Non-pigmented ciliary epithelial cell (primary cell): ENCODE measurements at places on chromosomes 4 and X.

GRCh38 chrX:6738518-6739470 is 203.9 kb upstream of the VCX3A start:
- no peak for DNase-seq

DNA sequence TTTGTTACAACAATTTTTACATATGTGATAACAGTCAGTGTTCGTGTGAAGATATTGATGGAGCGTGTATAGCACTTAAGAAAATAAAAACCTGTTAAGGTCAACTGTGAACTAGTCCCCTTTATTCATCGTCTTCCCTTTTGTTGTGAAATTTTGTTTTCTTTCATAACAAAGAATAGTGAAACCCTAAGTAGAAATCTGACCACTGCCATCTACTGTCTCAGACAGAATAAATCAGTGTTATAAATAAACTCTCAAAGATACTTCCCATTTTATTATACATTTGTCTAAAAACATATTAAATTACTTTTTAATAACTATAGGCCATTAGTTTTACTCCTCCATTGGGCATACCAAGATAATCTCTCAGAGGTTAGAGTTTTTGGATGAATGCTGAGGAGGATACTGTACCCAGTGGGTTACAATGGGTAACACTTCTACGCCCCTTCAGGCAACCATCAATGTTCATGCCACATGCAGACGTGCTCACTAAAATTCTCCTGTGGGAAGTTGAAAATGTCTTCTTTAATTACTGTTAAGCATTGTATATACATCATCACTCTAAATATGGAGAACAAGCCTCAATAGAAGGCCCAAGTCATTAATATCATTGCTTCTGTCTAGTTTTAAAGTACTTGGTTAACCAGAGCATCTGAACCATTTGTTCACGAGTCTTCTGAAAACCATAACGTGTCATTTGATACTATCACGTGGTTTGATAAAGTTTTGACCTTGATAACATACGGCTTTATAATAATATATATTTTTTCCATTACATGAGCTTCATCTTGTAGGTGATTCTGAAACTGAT is 171.2 kb downstream of the TMA16 start:
- no peak for DNase-seq

GRCh38 chr4:56655627-56656345 is 25.3 kb downstream of the HOPX start:
- no peak for DNase-seq

DNA sequence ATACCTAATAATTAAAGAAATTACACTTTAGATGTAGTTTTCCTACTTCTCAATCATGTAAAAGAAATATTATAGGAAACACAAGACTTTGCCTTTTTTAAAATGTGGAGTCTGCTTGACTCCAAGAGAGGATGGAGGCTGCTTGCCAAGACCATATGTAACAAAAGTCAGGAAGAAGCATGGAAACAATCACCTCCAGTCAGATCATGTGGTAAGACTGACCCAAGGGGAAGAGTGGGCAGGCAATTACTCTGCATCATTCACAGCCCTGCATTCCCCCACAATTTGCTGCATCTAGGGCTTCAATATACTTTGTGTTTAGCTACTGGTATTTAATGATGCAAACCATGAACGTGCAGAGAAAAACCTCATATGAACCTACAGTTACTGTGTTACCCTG is 78.0 kb upstream of the RXFP1 start:
- no peak for DNase-seq

- no peak for DNase-seq
These were observed 13.4 kb upstream of the FGD1 start for GRCh38 chrX:54509400-54509799.

GRCh38 chr4:47668810-47669408 is 169.0 kb downstream of the CORIN start:
- DNase-seq: no peak

DNA sequence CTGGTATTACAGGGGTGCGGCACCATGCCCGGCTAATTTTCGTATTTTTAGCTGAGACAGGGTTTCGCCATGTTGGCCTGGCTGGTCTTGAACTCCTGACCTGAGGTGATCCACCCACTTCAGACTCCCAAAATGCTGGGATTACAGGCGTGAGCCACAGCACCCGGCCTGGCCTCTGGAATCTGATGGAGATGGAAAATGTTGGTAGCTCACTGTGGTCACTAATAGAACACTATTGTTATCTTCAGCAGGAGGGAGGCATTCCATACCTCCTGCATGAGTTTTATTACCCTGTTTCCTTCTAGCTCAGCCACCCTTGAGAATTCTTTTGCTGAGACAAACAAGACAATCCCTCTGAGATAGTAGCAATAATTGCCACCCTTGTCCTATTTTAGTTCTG is 105.0 kb downstream of the SHROOM3 start:
- DNase-seq: no peak

GRCh38 chrX:71216485-71216884 is 6.5 kb upstream of the GJB1 start:
- no peak for DNase-seq

- DNase-seq: no peak
These were observed 346.6 kb downstream of the FBXO8 start for GRCh38 chr4:173936861-173937260.

DNA sequence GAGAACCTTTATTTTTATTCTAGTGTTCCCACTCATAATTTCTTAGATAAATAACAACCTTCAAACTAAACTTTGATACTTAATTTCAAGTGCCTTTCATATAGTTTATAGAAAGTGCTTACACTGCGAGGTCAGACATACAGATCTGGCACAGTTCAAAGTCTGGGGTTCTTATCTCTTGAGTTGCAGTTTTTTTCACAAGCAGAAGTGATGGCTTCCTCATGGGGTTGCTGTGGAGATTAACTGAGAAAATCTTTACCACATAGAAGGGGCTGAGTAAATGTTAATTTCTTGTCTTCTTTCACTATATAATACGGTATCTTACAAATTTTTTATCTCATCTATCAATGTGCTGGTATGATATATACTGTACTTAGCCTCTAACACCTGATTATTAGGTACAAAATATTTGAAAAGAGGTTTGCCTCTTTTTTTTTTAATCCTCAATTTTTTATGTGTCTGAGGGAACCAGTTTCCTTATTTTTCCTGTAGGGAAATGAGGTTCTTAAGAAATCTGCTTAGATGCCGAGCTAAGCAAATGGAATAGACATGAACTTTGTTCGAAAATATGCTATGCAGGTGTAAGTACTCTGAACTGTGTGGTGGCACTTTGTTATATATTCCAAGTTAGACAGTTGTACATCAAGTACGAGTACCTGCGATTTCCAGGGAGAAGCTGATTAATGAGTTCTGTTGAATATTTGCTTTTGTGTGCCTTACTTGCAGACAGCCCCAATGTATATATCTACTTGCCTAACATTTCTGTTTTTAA is 3.3 kb downstream of the ING2 start:
- no peak for DNase-seq

DNA sequence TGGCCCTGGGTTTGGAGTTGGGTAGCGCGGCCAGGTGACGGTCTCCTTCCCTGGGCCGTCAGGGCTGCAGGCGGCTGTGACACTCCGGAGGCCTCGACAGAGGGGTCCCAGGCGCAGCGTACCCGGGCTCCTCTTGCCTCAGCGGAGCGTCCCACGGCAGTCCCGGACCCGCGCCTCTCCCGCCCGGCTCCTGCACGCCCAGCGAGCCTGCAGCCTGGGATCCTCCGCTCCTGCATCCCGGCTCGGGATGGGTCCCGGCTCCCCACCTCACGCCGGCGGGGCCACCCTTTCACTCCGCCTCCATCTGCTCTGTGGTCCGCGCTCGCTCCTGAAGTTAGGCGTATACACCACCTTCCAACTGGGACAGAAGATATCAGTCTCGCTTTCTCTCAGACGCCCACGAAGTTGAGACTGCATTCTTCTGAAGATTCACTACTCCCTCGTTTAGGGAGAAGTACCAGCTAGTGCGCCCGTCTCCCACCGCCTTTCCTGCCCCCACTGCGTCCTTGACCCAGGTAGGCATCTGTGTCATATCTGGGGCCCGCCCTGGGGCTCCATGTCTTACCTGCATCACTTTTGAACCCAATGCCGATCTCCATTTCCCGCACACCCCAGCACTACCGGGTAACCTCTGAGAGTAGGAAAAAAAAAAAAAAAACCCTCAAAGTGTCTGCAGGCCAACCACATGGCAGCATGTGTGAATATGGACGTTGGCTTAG is 32.3 kb upstream of the KDR start:
- DNase-seq: no peak

DNA sequence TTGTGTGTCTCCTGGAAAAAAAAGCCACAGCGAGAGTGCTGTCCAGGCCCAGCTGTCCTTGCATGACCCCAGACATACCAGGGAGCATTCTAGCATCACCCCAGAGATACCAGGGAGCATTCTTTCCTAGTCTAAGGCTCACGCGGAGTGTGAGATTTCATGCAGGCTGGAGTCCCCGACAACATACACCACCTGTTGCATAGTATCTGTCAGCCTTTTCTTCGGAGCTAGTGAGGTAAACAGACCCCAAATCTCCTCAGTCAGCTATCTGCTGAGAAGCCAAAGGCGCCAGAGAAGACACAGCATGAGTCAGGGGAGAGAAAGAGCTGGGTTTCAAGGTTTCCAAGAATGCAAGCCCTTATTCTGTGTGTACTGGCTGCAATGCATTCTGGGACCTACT is 23.1 kb upstream of the ZXDA start:
- no peak for DNase-seq

GRCh38 chrX:103373581-103373980 is 2.8 kb upstream of the BEX3 start:
- DNase-seq: no peak

DNA sequence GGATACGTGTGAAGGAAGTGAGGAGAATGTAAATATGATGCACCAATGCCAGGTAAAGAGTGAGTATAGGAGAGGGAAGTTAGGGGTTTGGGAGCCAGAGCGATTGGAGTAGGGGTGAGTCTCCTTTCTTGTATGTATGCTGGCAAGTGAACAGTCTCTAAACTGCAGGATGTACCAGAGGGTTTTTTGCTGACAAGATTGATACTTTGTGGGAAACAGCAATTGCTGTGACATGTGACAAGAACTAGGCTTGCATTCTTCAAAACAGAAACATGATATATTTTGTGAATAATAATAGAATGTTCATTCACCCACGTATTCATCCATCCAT is 706 bp downstream of the CHIC1 start:
- DNase-seq: no peak

GRCh38 chrX:77167993-77168392 is 279.2 kb upstream of the FGF16 start:
- no peak for DNase-seq

- no peak for DNase-seq
These were observed 239.0 kb upstream of the JADE1 start for GRCh38 chr4:128570387-128570975.

DNA sequence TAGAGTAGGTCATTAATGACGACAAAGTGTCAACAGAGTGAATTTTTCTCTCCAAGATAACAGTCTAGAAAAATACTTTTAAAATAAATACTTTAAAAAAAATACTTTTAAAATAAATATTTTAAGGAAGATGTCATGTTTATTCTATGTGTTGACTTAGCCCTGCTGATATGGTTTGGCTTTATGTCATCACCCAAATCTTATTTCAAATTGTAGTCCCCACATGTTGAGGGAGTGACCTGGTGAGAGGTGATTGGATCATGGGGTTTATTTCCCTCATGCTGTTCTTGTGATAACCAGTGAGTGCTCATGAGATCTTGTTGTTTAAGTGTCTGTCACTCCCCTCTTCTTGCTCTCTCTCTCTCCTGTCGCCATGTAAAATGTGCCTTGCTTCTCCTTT is 754.9 kb upstream of the SLIT2 start:
- no peak for DNase-seq

GRCh38 chrX:124098089-124098488 is 136.6 kb downstream of the STAG2 start:
- peak; percentile 3 for DNase-seq

DNA sequence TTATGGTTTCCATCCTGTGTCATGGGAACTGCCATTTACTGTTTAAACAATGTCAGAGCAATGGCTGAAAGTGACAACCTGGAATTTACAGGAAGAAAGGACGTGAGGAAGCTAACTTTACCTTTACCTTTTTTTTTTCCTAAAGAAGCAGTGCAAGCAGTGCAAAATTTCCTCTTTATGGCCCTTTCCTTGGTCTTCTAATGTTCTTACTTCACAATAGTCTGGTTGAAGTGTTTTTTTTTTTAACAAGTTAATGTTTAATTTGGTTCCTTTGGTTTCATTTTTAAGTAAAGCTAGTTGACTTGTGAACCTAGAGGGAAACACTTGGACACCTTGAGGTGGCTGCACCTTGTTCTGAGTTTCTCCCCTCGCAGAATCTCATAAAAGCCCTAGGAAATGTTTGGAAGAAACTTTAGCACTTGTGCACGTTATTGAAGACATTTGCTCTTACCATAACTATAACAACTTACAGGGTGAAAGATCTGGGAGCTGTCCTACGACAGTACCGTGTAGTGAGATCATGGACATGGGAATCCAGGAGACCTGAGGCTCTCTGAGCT is 1.8 kb downstream of the SGMS2 start:
- no peak for DNase-seq

GRCh38 chr4:100062921-100063320 is 112.8 kb upstream of the H2AZ1 start:
- no peak for DNase-seq

DNA sequence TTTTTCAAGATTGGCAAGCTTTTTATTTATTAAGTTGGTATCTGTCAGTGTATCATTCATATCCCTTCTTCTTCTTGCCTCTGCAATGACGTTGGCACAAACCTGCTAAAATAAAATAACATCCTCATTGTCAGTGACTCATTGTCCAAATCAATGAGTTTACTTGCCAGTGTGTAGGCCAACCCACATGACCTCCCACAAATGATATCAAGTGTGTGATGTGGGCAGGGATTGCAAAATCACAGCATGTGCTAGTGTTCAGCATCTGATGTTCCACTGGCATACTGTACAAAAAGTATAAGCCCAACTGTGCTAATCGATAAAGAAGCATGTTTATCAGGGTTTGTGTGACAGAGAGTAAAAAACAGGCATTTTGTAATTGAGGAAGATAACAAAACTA is 25.5 kb downstream of the GPAT3 start:
- peak; percentile 17 for DNase-seq

- peak; percentile 15 for DNase-seq
These were observed at the start of gene C4orf51 for GRCh38 chr4:145679991-145680455. C4orf51 (plus strand) TSS chr4:145680146; CDS start chr4:145680204, 58 bp downstream.

GRCh38 chr4:113834298-113834697 is 72.8 kb upstream of the CAMK2D start:
- DNase-seq: no peak

DNA sequence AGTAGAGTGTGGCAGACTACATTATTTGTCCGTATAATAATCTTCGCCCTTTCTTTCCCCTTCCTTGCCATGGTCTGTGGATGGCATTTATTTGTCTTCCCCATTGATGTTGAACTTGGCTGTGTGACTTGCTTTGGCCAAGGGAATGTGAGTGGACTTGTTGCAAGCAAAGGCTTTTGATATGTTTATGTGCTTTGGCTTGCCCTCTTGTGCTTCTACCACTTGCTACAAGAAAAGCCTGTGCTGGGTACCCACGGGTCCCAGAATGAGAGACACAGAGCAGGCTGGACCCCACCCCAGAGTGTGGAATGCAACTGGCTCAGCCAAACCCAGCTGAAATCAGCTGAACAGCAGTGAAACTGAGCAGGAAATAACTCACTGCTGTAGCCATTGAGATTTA is 63.0 kb downstream of the FAM184B start:
- no peak for DNase-seq

- DNase-seq: no peak
These were observed 5.1 kb downstream of the GRIPAP1 start for GRCh38 chrX:48996969-48997368.
